ENCODE measurements at places on chromosomes 2 and 18.

- DNase-seq, result no peak
Observed at GRCh38 chr2:231701456-231702373, 6.6 kb upstream of the PTMA start.

DNA sequence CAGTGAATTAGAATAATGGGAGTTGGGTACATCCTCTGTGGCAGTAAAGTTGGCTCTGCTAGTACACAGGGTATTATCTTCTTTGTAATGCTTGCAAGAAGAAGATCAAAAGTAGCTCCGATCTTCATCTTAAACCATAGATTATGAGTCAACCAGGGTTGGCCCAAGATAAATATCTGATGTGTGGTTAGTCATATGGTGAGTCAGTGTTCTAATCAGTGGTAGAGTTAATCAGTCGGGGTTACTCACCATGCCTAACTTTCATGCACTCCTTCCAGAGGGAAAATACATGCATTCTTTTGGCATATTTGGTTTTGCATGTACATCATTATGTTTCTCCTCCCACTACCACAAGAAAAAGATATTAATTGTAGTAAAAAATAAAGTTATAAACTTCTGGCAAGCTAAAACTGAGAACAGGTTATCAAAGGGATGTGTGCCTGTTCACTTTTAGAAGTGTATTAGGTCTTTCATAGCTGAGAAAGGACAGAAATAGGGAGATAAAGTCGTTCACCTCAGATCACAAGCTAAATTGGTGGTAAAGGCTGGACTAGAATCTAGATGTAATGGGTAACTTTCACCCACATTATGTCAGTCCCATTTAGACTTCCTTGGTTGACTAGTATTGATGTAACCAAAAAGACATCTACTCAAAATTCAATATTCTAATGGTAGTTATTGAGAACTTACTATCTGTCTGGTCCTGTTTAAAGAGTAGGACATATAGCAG lies 684.4 kb downstream of the IRS1 start:
- no peak for DNase-seq

GRCh38 chr2:235129850-235130249 lies 178.0 kb downstream of the SH3BP4 start:
- DNase-seq, result no peak

DNA sequence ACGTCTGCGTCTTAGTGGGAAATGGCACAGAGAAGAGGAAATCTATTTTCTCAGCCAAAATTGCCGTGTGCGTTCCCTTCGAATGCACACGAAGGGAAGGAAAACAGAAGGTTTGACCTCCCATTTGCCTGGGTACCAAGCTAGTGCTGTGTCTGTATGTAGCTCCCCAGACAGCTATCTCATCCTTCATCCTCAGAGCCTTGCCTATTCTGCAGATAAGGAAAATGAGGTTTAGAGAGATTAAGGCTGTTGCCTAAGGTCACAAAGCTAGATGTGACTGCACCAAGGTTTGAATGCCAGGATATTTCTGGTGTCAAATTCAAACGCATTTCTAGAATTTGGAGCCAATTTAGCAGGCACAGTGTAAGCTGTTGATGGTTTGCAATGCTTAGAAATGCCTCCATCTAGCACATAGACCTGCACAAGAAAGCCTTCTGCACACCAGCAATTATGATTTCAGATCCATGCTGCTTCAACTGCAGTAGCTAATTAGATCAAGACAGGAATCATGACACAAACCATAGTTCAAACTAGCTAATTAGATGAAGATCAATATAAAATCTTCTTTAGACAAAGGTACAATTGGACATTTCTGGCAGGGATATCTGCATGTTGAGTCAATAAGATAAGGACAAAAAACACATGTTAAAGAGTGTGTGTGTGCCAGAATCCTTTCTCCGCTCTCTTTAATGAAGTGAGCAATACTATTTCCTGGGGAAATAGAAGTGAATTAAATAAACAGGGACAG lies 115.1 kb downstream of the CMPK2 start:
- DNase-seq, result no peak

GRCh38 chr2:24920809-24921441 lies 888 bp upstream of the ADCY3 start:
- DNase-seq, result no peak

- DNase-seq, result no peak
Observed at GRCh38 chr2:29024882-29025430, 43.9 kb downstream of the TOGARAM2 start.

DNA sequence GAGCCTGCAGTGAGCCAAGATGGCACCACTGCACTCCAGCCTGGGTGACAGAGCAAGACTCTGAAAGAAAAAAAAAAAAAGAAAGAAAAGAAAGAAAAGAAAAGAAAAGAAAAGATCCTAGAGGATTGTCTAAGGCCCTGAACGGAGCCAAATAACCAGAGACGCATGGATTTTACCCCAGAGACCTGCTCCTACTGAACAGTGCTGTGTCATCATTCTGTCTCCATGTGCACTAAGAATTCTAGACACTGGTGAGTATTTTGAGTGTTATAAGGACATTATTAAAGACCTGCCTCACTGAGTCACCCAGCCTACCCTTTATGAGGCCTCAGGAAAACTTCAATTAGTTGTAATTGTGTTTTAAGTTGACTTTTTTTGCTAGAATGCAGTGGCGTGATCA lies 61.9 kb upstream of the RIOK3 start:
- no peak for DNase-seq

Data from activated CD8-positive, alpha-beta memory T cell treated with anti-CD3 and anti-CD28 coated beads for 1 hour (primary cell).